ENCODE measurements at places on chromosomes 13 and 19.
A peak's percentile ranks its signal among the peaks of the same experiment; 100 is the strongest.

DNA sequence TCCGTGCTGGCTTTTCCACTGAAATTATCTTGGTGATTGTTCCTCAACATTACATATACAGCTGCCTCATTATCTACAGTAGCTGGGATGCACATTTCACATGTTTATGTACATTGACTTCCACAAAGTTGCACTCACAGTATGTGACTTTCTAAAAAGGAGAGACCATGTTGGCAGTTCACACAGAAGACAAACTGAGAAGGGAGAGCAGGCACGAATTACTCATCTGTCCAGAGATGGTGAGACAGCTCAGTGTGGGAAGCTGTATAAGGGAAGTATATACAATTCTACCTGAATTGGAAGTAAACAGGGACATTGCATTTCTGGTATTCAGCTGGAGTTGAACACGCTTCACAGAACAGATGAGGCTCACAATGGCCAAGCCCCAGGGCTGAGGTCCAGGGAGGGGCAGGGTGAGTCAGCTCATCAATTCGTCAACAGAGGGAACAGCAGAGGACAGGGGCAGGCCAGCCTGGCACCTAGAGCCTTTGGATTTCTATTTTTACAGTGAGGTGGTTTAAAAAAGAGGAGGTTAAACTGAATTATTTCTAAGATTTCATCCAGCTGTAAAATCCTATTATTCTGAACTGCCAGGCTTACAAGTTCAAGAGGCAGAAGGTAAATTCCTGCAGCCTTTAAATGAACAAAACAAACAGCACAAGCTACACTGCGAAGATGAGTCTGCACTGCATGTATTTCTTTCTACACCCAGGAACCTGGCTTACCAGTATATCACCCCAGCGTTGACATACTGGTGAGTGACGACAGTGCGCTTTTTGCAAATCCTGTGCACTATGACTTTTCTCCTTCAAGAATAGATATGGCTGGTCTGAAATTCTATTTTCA is 9.8 kb downstream of the PARP4 start:
- DNase-seq, result no peak

DNA sequence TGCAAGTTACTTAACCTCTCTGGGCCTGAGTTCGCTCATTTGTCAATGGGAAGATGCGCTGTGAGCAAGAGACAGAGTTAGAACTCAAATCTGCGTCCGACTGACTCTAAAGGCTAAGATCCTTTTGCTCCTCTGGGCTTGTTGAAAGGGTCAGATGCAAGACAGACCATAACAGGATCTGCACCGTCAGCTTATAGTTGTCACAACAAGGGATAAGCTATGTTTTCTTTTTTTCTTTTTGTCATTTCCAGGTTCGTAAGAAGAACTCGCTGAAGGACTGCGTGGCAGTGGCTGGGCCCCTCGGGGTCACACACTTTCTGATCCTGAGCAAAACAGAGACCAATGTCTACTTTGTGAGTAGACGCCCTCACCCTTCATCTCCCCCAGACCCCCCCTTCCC is 1.1 kb downstream of the PPAN start:
- DNase-seq, result no peak

- DNase-seq, result no peak
Observed at GRCh38 chr19:42206871-42207755, 10.4 kb downstream of the DEDD2 start.

DNA sequence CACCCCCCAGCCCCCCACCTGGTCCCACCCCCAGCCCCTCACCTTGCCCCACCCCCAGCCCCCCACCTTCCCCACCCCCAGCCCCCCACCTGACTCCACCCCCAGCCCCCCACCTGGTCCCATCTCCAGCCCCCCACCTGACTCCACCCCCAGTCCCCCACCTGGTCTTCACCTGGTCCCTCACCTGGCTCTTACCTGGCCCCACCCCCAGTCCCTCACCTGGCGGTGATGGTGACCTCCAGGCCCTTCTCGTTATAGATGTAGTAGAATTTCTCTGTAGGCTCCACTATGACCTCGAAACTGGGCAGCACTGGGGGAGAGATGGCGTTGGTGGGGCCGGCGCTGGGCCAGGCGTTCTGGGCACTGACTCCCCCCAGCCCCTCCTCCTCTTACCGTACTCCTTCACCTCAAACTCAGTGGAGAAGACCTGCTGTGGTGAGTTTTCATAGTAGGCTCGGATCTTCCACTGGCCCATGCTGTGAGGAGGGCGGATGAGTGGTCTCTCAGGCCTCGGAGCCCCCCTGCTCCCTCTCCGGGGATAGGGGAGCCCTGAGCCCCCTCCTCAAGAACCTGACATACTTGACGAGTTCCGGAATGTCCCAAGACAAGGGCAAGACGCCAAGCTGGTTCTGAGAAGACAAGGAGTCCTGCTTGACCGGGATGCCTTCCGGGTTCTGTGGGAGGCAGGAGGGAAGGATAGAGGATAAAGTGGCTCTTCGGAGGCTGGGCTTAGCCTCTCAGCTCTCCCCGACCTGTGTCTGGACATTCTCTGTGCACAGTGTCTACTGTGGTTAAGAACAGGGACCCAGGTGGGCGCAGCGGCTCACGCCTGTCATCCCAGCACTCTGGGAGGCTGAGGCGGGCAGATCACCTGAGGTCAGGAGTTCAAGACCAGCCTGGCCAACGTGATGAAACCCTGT is 6.4 kb downstream of the C3 start:
- no peak for DNase-seq

DNA sequence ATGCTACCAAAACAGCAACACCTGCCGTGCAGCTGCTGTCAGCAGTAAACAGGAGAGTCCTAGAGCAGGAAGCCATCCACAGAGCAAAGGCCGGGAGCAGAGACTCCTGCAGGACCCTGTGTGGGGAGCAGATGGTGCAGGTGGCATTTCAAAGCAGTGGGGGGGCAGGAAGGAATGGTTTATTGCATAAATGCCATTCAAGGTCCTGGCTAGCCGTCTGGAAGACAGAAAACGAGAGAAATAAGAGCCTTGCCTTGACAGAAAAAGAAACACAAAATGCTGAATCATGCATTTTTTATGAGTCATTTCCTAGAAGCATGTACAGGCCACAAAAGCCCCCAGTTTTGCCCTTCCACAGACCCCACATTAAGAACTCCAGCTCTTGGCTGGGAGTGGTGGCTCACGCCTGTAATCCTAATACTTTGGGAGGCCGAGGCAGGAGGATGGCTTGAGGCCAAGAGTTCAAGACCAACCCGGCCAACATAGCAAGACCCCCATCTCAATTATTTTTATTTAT is 5.4 kb downstream of the RSPH6A start:
- DNase-seq, result no peak

GRCh38 chr19:50187937-50188336 is 15.5 kb upstream of the MYH14 start:
- DNase-seq, result no peak

- DNase-seq, result no peak
Observed at GRCh38 chr13:67642657-67643056, 412.5 kb upstream of the PCDH9 start.

- no peak for DNase-seq
Observed at GRCh38 chr13:20148501-20149183, 12.2 kb downstream of the GJA3 start.

- no peak for DNase-seq
Observed at GRCh38 chr13:111620166-111620565, 299.7 kb downstream of the TEX29 start.

DNA sequence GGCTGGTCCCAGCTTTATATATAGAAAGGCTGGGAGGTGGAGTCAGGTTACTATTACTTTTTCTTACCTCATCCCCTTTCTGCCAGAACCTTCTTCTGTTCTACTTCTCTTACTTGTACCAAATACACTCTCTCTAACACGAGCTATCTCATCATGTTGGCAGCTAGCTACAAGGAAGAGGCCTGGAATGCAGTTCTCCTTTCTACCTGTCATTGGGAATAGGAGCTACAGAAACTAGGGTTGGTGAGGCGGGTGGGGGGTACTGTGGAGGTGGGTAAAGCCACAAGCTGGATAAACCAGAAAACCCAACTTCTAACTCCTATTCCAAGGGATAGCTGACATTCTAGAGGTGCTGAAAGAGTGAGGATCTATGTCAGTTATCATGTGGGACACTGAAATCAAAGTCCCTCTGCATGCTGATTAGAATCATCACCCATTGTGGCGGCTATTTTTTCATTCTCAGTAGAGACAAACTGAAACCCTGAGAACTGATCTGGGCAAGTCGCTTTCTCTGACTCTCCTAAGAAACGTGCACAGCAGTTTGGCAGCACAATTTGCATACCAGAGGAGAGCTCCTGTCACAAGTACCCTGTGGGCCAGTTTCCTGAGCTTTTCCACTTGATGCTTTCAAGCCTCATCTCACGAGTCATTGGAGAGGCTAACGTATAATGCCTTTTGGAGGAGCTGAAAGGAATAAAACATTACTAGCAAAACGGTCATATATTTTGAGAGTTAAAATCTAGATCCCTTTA is 358.1 kb downstream of the ENOX1 start:
- DNase-seq, result no peak

- no peak for DNase-seq
Observed at GRCh38 chr19:8404391-8405151, 8.5 kb upstream of the MARCHF2 start.

DNA sequence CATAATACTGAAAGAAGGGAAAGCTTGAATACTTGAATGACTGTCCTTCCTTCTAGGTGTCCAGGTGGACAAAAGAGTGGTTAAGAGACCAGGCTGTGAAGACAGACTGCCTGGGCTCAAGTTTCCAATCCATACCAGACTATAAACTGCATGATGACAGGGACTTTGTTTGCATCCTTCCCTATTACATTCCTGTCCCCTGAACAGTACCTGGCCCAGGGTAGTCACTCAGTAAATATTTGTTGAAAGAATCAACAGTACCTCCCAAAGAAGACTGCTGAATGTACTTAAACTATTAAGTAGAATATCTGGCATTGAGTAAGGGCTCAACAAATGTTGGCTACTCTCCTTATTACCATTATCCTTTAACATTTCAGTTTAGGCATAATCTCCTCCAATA is 29.7 kb downstream of the MIPEP start:
- DNase-seq, result no peak

- DNase-seq, result no peak
Observed at GRCh38 chr13:39148513-39148961, 110.3 kb downstream of the NHLRC3 start.

DNA sequence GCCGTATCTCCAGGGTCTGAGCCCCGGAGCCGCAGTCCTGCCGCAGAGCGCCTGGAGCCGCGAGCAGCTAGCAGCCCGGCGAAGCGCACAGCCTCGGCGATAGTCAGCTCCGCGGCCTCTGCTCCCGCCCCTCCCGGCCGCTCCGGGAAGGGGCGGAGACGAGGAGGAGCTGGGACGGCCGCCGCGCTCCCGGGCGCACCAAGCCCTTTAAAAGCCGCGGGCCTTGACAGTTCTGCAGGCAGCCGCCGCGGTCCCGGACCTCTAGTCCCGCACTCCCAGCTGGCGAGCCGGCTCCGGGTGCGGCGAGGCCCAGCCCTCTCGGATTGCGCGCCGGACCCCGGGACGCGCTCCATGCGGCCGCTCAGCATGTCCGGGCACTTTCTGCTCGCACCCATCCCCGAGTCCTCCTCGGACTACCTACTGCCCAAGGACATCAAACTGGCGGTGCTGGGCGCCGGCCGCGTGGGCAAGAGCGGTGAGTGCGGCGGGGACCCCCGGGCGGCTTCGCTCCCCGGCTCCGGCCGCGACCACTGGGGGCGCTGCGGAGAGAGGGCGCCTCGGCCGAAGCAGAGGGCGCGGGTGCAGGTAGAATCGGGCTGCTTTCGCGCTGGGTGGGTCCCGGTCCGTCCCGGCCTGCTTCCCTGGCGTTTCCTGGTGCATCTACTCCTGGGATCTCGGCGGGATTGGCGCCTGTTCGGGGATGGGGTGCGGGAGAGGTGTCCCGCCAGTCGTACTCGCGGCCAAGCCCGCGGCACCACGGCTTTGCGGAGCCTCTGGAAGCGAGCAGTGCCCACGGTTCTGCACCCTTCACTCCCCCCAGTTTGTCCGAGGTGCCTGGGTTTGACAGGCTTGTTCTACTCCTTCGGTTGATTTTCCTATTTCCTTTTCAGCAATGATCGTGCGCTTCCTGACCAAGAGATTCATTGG is at the start of gene RASL11A:
RASL11A (plus strand) TSS at position 237 of the 927 bp plus-strand sequence; CDS start at position 352, 115 bp downstream.
- peak; percentile 39 for DNase-seq

DNA sequence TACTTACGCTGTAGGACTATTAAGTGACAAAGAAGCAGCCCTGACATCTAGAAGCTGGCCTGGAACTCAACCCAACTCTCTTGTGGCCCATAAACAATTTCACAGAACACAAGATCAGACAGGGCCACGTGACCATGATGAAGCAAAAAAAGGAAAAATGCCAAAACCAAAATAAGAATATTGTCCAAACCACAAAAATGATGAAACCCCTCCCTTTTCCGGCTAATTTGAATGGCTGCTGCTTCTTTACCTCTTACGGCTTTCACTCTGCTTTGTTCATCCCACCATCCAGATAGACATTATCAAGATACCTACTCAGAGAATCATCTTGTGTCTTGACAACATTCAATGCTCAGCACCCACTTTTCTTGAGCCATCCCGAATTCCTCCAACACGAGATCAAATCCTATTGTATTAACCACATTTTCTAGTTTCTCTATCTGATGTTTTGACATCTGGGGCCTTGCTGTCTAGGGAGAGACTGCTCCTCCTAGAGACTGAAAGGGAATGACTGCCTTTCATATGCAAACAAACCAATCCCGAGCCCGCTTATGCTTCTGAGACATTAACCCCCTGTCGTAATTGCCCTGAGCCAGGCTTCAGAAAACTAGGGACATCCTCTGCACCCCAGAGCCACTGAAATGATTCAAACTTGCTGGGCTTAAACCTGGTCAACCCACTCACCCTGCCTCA is 186.3 kb downstream of the TDRD3 start:
- DNase-seq, result no peak
